ENCODE measurements at places on chromosomes 11 and 22. TPM values are rescaled to one million over a fixed set of nuclear protein-coding genes. Genes with fewer than 3 reads are reported as not detected.

MIF gene
- total RNA-seq: 81.1 TPM

POU2F3 gene
- total RNA-seq: not detected

ZNF280B gene
- total RNA-seq: 5.0 TPM

ISX gene
- total RNA-seq: not detected

STK33 gene
- 31.1 TPM for total RNA-seq

MMP8 gene
- total RNA-seq: 14.5 TPM

OR52E8 gene
- total RNA-seq: not detected

CD3G gene
- total RNA-seq: 0.17 TPM

B3GAT1 gene
- total RNA-seq: 25.5 TPM

GVQW3 gene
- total RNA-seq: 17.0 TPM

GLYATL1B gene
- total RNA-seq: not detected

RTCB gene
- 99.6 TPM for total RNA-seq

APOA5 gene
- not detected for total RNA-seq

IL18BP gene
- 4.4 TPM for total RNA-seq

SCYL1 gene
- total RNA-seq: 79.8 TPM

CST6 gene
- total RNA-seq: not detected

CCDC87 gene
- 0.77 TPM for total RNA-seq

PDGFD gene
- 34.2 TPM for total RNA-seq

TUT1 gene
- 9.0 TPM for total RNA-seq

SCUBE1 gene
- total RNA-seq: 11.9 TPM

ACR gene
- total RNA-seq: 0.17 TPM

CTSW gene
- total RNA-seq: 0.20 TPM

CCDC89 gene
- 2.1 TPM for total RNA-seq

CALCA gene
- total RNA-seq: 2.5 TPM

GRAP2 gene
- total RNA-seq: 0.61 TPM

IGSF9B gene
- total RNA-seq: 22.5 TPM

All from spinal cord (tissue), 10 donors.